ENCODE measurements at places on chromosomes 1 and 21.
A peak's percentile ranks its signal among the peaks of the same experiment; 100 is the strongest.

DNA sequence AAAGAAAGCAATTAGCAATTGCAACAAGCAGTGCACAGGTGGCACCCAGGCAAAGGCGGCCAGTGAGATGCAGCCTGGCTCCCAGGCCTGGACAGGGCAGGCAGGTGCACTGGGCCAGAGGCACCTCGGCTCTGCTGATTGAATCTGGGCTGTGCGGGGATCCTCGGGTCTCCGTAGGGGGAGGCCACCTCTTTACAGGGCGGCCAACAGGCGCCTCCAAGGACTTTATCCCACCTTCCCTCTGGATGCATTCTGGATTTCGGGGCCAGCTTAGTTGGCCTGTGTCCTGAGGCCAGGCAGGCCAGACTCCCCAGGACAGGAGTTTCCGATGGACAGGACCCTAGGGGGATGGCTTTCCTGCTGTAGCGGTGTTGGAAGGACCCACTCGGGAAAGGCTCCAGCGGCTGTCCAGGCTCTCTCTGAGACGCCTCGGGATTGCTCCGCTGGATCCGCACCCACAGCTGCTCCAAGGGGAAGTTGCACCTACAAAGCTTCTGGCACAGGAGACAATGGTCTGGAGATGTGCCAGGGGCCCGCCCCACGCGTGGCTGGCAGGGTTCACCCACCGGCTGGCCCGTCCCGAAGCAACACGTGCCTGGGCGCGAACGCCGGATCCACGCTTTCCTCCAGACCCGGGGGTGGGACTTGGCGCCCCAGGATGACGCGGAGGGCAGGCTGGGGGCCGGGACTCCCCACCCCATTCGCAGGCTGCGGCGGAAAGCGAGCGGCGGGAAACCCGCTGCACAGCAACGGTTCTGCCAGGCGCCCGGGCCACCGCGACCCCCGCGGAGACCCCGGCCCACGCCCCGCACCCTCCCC, 810 bp downstream of the SLC19A1 start:
- DNase-seq = peak; percentile 50

DNA sequence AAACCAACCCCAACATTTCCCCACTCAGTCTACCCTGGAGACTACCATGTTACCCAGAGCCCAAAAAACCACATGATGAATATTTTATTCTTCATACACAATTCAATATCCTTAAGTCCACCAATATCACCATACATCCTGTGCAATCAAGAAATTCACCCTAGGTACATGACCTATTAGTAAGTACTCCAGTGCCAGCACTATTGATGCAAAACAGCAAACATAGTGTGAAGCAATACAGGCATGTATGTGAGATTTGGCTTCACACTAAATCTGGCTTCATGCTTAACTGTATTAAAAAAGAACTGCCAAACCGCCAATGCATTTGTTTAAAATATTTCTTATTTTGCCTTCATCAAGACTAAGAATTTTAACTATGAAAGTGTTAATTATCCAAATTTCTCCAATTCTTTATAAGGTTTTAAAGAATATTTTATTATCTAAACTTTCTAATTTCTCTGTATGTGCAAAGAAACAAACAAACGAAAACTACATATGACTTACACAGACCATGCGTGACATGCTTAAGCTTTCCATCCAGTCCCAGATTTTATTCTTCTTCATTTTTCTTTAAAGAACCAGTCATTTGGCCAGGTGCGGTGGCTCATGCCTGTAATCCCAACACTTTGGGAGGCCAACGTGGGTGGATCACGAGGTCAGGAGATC, 22.4 kb upstream of the TMEM125 start:
- no peak for DNase-seq

GRCh38 chr1:7481194-7481593, 289.9 kb upstream of the VAMP3 start:
- no peak for DNase-seq

DNA sequence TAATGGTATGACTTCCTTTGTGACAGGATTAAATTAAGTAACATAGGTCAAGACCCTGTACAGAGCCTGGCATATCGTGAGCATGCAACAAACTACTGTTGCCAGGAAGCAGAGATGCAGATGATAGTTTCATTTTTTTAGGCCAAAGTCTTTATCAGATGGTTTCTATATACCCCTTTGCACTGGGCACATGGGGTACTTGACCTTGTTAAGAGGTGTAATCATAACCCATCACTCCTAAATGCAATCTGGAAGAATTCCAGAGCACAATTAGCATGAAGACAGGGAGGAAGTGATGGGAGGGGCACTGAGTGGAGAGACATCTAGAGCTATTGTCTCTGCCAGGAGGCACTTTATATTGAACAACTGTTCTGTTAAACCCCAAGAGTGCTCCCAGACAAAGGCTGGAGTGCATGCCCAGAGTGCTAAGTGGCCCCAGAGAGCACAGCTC, 22.1 kb downstream of the ZBTB17 start:
- no peak for DNase-seq

- no peak for DNase-seq
Measured at GRCh38 chr1:196650403-196650802, 1.4 kb upstream of the CFH start.

DNA sequence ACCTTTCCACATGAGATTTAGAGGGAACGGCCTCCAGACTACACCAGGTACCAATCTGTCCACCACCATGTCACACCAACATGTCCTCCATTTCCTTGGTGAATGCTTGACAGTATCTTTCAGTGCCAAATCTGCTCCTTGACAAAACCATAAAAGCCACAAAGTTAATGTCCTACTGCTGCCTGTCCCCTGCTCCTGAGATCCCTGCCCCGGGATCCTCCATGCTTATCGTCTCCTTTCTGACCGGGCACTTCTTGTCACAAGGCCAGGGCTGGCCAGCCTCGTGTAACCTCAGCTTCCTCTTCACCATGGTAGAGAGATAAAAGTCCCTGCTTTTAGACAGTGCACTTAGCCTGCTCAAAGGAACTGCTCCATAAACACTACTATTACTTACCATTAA, 136.2 kb downstream of the NAV1 start:
- no peak for DNase-seq

DNA sequence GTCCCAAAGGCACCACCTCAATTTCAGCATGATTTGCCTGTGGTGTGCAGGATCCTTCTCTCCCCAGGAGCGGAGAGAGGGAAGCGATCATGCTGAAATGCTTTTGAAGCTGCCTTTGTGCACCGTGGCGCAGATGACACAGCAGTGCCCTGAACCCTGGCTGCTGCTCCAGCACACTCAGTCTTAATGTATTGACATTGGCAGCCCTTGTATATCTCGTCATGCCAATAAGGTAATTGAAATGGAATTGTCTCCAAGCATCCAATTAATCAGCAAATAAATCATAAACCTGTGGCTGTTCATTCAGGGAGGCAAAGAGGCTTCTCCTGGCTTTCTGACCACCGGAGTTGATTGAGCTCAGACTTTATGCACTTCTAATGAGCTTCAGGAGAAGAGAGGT, 139.8 kb downstream of the KAZN start:
- no peak for DNase-seq

GRCh38 chr1:109931189-109931731, 20.6 kb downstream of the CSF1 start:
- no peak for DNase-seq

- DNase-seq = no peak
Measured at GRCh38 chr1:178565586-178565985, 52.7 kb downstream of the TEX35 start.

- no peak for DNase-seq
Measured at GRCh38 chr1:187985897-187986654, 1157.3 kb downstream of the PLA2G4A start.

- no peak for DNase-seq
Measured at GRCh38 chr1:12206792-12207424, 22.9 kb upstream of the VPS13D start.

GRCh38 chr21:43278359-43278758, 109.6 kb downstream of the CRYAA start:
- DNase-seq = no peak

GRCh38 chr1:240768979-240769378, 157.0 kb upstream of the GREM2 start:
- DNase-seq = no peak

Measured in activated T-cell treated with anti-CD3 and anti-CD28 coated beads for 1 hour (primary cell).